Stimulated activated CD4-positive, alpha-beta T cell treated with anti-CD3 and anti-CD28 coated beads, TNF-alpha, amount 100 ng/mL, for 24 hours (primary cell): ENCODE measurements at places on chromosomes 3 and 15.

- DNase-seq: no peak
These were observed 1195.9 kb downstream of the ROBO2 start for GRCh38 chr3:78235841-78236240.

DNA sequence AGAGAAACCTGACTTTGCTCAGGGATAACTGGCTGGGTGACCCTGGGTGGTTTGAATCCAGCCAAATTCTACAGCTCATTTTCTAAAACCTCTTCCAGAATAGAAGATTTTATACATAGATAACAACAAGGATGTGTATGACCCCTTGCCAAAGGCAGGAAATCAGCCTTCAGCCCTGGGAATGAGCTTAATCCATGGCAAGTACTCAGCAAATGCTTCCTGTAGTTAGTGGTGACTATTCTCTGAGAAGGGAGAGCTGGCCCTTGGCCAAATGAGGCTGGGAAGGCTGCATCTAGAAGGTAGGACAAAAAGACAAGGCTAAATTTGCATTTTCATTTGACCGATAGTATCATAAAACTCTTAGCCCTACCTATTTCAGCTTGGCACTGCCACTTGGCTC lies 4.6 kb upstream of the HACD3 start:
- no peak for DNase-seq

- no peak for DNase-seq
These were observed 11.5 kb upstream of the CHAC1 start for GRCh38 chr15:40941528-40942336.

DNA sequence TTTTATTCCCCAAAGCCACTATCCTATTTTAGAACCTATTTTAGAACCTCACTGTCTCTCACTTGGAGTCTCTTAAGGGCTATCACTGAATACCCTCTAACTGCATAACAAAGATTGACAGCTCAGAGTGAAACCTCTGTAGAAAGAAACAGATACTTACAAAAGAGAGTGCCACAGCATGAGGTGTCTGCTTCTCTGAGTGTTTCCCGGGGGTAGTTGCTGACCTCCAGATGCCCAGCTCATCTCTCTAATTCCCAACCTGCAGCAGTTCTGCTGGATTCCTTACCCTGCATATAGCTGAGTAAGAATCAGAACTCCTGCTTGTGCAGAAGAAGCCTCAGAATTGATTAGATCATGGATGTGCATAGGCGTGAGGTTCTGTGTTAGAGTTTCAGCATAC lies 34.5 kb downstream of the P3H2 start:
- no peak for DNase-seq

DNA sequence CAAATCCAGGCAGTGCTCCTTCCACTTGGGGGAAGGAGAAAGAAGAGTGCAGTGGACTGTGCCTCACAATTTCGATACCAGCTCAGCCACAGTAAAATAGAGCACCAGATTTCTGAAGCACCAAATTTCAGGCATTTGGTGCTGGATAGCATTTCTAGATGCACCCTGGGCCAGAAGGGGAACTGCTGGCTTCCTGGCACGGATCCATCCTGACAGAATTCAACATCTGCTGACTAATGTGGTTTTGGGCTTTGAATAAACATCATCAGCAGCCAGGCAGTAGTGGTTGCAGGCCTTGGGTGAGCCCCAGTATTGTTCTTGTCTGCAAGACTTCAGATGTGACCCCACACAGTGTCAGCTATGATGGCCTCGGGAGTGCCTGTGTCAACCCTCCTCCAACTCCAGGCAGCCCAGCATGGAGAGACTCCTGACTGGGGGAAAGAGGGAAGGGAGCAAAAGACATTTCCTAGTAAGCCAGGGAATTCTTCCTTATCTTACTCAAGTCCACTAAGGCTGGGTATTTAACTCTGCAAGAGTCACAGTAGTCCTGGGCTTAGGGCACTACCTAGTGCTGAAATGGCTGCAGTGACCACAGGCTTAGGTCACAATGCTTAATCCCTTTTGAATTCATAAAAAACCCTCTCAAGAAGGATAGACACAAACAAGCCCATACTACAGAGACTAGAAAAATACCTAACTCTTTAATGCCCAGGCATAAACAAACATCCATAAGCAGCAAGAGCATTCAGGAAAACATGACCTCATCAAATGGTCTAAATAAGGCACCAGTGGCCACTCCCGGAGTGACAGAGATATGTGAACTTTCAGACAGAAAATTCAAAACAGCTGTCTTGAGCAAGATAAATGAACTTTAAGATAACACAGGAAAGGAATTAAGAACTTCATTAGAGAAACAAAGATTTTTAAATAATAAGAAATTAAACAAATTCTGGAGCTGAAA lies 74.7 kb downstream of the SPATA16 start:
- no peak for DNase-seq

DNA sequence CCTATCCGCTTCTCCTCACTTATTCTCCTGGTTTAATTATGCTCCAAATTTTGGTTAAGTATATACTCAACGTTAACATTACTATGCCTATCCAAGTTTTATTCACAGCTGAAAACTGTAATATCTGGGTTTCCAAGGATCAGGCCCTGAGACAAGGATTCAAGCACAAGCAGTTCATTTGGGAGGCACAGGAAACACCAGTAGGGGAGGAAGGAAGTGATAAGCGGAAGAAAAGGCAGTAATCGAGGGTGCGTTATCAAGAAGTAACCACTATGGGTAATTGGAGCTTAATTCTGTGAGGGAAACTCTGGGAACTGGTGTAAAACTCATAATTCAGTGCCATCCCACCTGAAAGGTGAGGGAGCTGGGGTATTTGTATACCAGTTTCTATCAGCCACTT lies 120.3 kb downstream of the KCNAB1 start:
- DNase-seq: no peak

DNA sequence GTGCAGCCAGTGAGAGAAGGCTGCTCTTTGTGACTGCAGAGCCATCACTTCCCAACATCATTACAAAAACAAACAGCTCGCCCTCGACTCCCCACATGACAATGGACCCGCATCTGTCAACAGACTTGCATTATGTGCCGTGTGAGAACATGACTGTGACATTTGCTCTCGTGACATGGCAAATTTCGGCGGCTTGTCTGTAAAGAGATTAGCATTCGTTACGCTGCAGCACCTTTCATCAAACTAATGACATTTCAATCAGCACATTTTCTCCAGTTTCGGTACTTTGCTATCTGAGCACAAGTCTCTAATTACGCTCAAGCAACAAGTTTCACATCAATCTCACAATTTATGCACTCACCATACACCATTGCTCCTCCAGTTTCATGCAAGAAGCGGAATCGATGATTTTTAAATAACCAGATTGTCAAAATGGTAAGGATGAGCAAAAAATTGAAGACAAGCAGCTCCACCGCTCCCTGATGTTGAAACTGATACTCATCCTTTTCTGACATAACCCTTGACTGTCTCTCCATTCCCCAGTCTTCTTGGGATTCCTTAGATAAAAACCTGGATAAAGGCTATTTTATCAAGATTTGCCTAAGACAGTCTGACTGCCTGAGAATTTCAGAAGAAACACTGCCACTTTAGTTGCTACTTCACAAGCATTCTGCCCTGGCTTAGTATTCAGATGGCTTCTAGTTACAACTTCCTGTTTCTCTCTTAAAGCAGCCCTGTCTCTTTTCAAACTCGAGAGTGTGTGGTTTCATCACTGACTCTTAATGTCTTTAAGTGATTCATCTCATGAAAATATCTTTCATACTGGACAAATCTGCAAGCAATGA lies at the start of gene SLC9A9:
Gene SLC9A9, minus strand, starts transcription at position 682 of the 845 bp plus-strand sequence. Its CDS starts 146 bp downstream, at position 536.
- DNase-seq: peak; percentile 9

GRCh38 chr3:73500321-73500720 lies 124.4 kb downstream of the PDZRN3 start:
- DNase-seq: no peak

DNA sequence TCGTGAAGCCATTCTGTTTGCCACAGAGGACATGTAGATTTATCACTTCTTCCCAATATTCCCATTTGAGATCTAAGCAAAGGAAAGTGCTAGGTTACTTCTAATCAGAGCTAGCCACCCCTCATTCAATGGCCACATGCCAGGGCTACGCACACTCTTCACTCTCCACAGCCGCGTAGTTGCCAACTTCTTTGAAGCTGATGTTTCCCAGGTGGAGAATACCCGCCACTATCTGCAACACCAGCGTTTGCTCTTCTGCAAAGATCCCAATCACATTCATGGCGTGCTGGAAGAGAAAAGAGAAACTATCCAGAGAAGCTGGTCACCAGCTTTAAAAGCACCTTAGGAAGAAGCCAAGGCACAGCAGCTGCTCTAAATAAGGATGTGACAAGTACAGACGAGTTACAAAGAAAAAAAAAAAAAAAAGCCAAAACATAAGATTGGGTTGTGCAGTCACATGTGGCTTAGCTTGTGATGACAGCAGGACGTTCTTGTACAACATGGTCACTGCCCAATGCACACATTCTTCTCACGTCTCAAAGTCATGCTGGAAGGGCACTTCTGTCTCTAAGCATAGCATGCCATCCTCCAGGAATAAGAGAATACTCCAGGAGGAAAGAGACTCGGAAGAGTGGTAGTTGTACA lies 16.4 kb downstream of the LDHAL6B start:
- no peak for DNase-seq

- peak; percentile 46 for DNase-seq
These were observed 57.0 kb downstream of the IQSEC1 start for GRCh38 chr3:13016083-13016720.

DNA sequence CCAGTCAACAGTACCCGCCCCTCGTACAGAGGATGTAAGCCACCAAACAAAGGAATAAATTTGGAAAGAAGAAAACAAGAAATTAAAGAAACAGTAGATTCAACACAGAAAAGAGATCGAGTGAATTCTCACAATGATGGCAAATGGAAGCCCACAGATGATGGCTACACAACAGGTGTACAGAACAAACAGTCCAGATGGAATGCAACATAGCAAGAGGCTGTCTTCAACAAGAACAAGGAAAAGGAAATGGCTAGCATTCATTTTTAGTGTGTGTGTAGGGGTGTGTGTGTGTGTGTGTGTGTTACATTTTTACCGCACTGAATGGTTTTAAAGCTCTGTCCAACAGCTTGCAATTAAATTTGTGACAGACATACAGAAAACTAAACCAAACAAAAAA lies 12.9 kb downstream of the NEDD4 start:
- no peak for DNase-seq

- no peak for DNase-seq
These were observed 5.1 kb downstream of the TMOD2 start for GRCh38 chr15:51756482-51756881.

DNA sequence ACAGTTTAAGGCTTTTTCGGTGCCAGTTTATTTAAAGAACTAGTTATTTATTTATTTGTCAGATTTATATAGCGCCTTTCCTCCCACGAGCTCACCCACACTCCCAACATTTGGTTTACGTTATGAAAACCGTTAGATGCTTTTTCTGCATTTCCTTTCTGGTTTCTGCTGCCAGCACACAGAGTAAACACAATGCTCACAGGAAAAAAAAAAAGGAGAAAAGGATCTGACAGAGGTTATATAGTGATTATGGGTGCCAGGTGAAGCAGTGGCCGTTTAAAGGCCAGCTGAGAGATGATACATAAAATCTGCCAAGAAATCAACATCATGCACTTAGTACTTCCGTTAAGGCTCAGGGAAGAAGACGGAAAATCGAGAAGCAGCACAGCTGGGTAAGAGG lies 37.9 kb downstream of the ETV5 start:
- no peak for DNase-seq

GRCh38 chr3:152266221-152266995 lies 2.3 kb upstream of the MBNL1 start:
- no peak for DNase-seq
